ENCODE measurements at places on chromosomes 1 and 21. TPM values are rescaled to one million over a fixed set of nuclear protein-coding genes. Genes with fewer than 3 reads are reported as not detected.

The ERMAP gene
- total RNA-seq = 9.2 TPM

The KIRREL1 gene
- 231 TPM for total RNA-seq

The SLFNL1 gene
- total RNA-seq = 0.14 TPM

The WDR64 gene
- total RNA-seq = not detected

The ACTA1 gene
- total RNA-seq = 16.2 TPM

The MTARC1 gene
- total RNA-seq = 4.5 TPM
